Smooth muscle cell of the pulmonary artery (primary cell): ENCODE measurements at places on chromosomes 3 and 15. TPM values are rescaled to one million over a fixed set of nuclear protein-coding genes. Genes with fewer than 3 reads are reported as not detected.

Gene GPR171
- not detected in 2 replicates for total RNA-seq

Gene CDV3
- total RNA-seq = 153 and 174 TPM in 2 replicates

Gene GRK7
- not detected in 2 replicates for total RNA-seq

Gene PLA2G4B
- 1.1 and 1.2 TPM in 2 replicates for total RNA-seq

Gene ARHGEF26
- 1.4 and 1.5 TPM in 2 replicates for total RNA-seq

Gene CHRM5
- 0.07 TPM in 1 of 2 replicates, not detected in the other for total RNA-seq
